ENCODE measurements at places on chromosomes 16 and 17.

DNA sequence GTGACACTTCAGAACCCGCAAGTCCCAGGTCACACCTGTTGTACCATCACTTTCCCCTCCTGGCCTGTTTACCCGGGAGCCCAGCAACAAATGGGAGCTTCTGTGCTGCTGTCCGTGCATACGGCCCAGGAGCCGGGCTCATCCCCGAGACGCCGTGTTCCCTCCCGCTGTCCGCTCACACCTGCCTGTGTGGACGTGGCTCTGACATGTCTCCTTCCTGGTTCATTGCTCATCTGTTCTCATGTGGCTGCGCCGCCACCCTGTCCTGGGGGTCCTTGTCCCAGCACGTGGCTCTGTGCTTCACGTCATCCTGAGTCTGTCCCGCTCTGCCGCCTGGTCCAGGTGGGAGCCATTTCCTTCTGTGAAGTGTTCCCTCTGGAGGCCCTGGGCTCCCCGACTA is 37.9 kb downstream of the TBCD start:
- no peak for DNase-seq

GRCh38 chr17:17749921-17750320 is 68.7 kb downstream of the RAI1 start:
- peak; percentile 65 for DNase-seq

GRCh38 chr17:395179-395578 is 42.6 kb upstream of the RPH3AL start:
- DNase-seq: no peak

GRCh38 chr17:41464682-41465081 is 2.5 kb downstream of the KRT32 start:
- DNase-seq: no peak

DNA sequence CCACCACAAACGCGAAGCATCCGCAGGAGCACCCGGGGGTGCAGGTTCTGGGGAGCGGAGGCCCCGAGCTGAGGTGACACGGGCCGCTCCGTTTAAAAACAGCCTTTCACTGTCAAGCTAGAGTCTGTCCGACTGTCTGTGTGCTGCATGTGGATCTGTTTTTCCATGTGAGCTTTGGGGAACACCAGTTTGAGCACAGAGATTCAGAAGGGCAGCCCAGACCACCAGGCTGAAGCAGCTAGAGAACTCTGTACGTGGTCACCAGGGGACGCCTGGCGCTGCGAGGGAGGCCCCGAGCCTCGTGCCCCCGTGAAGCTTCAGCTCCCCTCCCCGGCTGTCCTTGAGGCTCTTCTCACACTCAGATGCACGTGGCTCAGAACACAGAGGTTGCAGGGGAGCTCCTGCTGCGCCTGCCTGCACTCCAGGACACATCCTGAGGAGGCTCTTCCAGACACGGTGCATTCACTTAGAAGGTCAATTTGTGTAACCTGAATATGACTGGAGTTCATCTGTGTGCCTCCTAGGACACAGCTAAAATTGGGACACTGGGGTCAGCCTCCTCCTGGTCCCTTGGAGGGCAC is 15.7 kb upstream of the FOXK2 start:
- DNase-seq: no peak

DNA sequence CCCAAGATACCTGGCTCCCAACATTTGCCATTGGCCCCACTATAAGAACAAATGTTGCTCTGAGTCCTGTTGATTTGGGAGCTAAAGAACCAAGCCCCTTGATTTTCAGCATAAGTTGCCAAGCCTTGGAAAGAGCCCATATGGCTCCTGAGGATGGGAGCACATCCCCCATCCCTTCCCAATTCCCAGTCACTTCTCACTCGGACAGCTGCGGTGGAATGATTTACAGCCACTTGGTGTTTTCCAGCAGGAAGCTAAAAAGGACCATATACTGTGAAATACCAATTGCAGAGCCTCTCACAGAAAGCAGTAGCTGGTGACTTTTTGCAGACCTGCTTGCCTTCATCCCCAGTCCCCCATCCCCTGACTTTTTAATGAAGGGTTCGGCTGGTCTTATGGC is 524.6 kb downstream of the GRIN2A start:
- no peak for DNase-seq

DNA sequence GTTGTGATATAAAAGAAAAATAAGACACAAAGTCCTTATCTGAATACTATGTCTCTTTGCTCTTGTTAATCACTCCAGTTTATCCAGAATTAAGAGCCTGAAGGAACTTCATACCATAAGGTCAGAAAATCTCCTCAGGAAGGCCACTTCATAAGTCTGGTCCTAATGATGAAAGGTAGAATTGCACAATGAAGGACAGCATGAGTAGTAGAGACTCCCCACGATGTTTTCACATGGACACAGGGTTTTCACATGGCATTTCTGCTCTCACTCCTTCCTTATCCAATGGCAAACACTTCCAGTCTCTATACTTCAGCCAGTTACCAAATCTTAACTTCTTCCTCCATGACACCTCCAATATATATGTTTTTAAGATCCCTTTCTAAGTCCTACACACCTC is 10.2 kb upstream of the C17orf78 start:
- DNase-seq: no peak

- DNase-seq: no peak
Measured at GRCh38 chr16:85520853-85521521, 92.1 kb upstream of the GSE1 start.

GRCh38 chr16:4207229-4207628 is 34.7 kb downstream of the SRL start:
- no peak for DNase-seq

DNA sequence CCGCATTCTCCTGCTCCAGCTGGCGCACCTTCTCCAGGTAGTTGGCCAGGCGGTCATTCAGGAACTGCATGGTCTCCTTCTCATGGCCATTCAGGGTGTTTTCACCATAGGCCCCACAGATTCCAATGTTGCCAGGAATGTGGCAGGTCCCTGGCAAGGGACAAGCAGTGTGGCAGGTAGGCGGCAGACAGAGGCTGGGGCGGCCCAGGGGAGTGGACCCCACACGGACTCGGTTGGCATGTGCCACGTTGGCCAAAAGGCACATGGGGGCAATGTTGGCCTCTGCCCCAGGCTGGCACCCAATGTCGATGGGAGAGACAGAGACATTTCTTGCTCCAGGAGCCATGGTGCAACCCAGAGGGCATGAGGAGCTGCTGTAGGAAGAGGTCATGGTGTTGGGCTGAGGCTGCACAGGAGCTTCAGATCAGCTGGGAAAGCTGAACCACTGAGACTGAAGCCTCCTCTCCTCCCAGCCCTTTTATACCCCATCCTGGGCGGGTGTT is at the start of gene KRT38:
KRT38 (minus strand) TSS at position 453 of the 503 bp plus-strand sequence; CDS start at position 391, 62 bp downstream.
- no peak for DNase-seq

DNA sequence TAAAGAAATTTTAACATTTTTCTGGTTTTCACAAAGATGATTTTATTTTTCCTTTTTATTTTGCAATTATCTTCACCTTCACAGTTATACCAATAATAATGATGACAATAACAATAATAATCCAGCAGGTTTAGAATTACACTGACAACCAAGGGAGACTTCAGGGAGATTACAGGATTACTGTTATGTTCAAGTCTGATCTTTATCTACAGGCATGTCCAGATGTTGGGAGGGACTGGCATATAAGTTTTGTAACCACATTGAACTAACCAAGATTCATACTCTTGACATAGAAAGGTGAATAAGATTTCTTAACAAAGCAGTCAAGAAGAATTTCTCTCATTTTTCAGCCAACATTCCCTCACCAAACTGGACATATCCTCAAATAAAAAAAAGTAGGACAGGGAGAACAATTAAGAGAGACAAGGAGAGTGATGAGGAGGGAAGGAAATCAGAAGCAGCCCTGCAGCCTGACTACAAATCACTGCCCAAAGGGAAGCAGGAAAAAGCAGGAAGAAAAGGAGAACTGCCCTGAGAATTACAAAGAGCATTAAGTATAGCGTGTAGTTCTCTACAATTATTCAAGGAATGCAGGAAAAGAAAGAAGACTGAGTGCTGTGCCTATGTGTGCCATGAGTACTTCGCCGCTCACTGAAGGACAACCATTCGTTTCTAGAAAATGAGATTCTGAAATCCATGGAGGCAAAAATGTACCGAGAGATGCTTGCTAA is 155.7 kb upstream of the C17orf78 start:
- no peak for DNase-seq

DNA sequence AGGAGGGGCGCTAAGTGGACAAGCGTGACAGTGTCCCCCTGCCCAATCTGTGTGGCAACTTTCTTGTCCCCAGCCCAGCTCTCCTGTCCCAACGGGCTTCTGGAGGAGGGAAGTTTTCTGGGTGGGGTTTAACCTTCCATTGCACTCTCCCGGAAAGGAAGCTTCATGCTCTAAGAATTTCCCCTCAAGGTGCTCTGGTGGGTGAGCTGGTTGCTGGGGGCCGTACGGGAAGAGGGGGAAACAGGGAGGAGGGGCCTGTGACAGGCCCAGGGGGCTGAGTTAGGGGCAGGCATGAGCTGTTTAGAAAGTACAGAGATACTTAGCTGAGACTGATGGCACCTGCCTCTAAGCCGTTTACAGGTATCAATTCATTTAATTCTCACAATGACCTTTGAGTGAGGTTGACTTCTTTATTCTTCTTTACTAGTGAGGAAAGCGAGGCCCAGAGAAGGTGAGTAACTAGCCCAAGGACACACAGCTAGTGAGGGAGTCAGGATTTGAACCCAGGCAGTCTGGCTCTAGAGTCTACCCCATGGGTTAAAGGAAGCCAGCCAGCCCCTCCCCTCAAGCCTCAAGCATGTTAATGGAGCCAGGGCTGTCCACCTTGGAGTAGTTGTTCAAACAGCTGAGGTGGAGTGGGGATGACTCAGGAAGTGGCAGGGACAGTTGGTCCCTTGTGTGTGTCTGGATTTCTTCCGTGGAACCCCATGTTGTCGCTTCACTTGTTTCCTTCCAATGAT is 18.9 kb downstream of the ADGRG1 start:
- DNase-seq: no peak

DNA sequence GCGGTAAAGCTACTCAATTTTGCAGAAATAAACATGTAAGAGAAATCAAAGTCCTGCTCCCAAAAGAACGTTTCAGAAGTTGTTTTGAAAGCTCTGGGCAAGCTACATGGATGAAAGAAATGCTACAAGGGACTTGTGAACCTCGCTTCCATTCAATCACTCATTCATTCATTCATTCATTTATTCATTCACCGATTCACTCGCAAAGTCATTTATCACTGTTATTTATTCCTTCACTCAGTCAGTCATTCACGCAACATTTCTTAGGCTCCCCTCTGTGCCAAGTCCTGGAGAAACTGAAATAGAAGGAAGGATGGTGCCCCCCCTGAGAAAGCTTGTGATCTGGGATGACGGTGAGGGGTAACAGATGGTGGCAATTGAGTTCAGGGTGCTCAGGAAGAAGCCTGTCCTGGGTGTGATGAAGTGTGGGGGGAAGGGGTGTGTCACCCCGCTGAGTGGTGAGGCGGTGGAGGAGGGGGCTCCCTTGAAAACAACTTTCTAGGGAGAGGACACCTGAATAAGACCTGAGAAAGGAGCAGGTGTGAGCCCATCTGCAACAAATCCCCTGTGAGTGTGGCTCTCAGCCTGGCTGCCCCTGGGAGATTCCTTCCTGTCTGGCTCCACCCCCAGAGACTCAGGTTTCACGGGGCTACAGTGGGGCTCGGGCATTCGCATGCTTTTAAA is 36.3 kb upstream of the PRSS54 start:
- no peak for DNase-seq

GRCh38 chr17:64972611-64973010 is 53.3 kb upstream of the LRRC37A3 start:
- DNase-seq: no peak

DNA sequence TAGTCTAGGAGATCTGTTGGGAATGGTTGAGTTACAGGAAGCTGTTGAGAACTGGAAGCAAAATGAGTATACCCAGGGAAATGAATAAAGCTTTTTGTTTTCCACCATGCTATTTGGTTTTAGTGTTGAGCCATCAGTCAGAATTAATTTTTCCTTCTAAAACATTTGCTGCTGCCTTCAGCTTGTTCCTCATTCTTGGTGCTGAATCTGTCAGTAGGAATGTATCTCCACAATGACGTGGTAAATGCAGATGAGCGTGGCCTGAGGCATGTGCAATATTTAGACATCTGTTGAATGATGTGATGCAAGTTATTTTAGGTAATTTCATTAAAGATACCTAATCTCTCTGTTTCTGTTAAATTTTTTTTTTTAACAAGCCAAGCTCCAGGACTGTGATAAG is 10.9 kb downstream of the HAPSTR1 start:
- no peak for DNase-seq

DNA sequence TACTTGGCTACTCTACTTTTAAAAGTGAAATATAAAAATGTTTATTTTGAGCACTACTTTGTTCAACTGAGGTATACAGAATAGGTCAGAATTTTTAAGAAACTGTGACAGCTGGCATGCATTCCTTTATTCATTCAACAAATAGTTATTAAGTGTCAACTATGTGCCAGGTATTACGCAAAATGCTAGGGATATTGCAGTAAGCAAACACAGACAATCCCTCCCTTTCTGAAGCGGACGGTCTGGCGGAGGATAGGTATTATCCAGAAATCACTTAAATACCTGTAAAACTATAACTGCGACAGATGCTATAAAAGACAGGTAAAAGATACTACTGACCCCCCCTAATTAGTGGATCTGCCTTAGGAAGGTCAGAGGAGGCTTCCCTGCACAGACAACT is 26.1 kb downstream of the METTL16 start:
- no peak for DNase-seq

- no peak for DNase-seq
Measured at GRCh38 chr17:83176623-83177583, 97.5 kb downstream of the METRNL start.

- DNase-seq: no peak
Measured at GRCh38 chr16:71407731-71408130, 34.1 kb downstream of the TLE7 start.

GRCh38 chr16:65989861-65990604 is 376.5 kb upstream of the CDH5 start:
- DNase-seq: no peak

- DNase-seq: no peak
Measured at GRCh38 chr17:81843713-81844326, 9.0 kb upstream of the PPP1R27 start.

DNA sequence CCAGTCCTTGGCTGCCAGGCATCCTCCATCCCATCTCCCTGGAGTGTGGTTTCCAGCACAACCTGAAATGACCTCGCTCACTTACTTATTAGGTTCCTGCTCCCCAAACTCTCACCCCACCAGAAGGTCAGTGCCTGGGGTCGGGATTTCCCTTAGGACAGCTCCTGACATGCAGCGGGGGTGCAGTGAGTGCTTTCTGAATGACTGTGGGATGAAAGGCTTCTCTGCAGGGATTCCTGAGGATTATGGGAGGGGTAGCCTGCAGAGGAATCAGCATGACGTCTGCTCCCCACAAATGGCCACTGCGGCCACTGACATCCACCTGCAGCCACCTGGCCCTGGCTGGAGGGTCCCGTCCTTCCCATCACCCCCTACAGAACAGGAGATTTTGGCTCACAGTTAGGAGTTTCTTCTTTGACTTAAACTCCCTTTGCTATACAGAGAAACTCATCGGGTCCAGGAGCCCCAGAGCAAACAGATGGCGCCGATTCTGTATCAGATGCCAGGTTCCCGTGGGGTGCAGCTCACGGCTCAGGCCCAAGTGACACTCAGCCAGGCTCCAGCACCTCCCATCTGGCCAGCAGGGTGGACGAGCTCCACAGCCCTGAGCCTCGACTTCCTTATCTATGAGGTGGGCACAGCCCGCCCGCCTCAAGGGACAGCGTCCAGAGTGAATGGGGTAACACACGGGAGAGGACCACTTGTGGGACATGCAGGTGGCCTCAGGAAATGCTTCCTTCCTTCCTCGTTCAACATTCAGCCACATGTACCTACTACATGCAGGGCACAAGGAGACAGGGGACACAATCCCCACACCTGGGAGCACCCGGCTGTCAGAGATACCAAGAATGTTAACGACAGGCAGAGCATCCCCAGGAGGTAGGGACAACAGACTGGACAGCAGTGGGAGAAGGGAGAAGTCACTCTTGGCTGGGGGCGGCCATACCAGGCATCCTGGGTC is 69.8 kb downstream of the RMI2 start:
- DNase-seq: no peak

All from activated CD4-positive, alpha-beta T cell treated with anti-CD3 and anti-CD28 coated beads for 48 hours (primary cell).